ENCODE measurements at places on chromosomes 2 and 18.
A peak's percentile ranks its signal among the peaks of the same experiment; 100 is the strongest.

DNA sequence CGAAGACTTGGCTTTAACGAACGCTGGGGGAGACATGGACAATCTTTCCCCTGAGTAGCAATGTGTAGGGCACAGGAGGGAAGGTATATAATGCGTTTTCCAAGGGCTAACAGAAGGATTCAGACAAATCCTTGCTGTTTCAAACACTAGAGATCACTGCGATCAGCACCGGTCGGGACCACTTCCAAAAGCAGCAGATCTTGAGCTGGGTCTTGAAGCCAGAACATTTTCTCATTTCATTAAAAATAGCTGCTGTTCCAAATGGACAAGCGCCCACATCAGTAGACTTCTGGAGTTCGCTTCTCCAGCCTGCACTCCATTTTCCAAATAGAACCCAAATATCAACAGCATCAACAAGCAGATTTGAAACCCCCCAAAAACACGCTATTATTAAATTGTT, 65.1 kb upstream of the MAPRE2 start:
- DNase-seq = no peak

DNA sequence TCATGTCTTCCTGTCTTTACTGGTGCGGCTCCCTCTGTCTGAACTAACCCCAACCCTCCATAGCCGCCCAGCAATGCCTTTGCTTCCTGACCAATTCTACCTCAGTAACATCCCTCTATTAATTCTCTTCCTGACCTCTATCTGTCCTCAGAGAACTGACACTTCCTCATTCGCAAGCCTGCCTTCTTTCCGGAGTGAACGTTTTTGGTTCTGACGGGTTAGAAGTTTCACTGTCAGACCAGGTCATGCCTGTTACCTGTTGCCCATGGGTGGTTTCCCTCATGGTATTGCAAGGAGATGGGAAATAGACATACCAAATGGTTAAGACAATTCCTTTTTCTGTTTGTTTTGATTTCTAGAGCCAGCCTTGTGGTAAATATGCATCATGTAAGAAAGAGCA, 453.4 kb upstream of the SLC14A2 start:
- no peak for DNase-seq

- no peak for DNase-seq
Observed at GRCh38 chr2:235940330-235940729, 227.9 kb downstream of the GBX2 start.

DNA sequence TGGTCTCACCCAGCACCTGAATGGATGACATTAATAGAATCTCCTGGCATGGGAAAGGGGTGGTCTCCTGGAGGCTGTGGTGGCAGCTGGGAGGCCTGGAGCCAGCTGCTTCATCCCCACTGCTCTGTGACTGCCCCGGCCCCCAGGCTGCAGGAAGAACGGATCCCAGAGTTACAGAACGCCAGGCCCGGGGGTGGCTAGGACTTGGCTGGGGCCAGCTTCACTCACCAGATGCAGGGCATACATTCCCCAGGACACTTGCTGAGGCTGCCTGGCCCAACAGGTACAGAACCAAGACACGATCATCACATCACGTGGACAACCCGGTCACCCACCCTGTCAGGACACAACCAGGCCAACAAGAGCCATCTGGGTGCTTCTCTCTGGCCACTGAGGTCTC, 178.6 kb upstream of the SALL3 start:
- no peak for DNase-seq

DNA sequence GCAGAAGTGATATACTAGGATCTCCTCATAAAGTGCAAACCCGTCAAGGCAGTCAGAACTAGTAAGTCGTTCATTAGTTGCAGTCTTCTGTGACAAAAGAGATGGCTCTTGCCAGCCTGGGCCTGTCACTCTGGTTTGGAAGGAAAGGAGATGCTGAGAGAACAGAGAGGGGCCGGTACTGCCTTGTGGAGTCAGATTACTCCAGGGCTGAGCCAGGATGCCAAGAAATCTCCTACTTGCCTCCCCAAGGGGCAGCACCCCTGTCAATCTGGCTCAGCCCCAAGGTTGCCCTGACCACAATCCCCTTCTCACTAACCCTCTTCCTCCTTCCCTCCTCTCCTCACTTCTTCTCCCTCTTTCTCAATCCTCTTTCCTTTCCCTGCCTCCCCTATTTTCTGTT, 62.9 kb upstream of the ASPRV1 start:
- no peak for DNase-seq

DNA sequence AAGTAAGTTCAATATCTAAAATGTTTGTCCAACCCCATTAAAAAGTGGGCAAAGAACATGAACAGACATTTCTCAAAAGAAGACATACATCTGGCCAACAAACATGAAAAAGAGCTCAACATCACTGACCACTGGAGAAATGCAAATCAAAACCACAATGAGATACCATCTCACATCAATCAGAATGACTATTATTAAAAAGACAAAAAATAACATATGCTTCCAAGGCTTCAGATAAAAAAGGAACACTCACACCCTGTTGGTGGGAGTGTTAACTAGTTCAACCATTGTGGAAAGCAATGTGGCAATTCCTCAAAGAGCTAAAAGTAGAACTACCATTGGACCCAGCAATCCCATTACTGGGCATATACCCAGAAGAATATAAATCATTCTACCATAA, 931.1 kb downstream of the LRP1B start:
- no peak for DNase-seq

GRCh38 chr2:47300609-47301276, 102.2 kb upstream of the MSH2 start:
- no peak for DNase-seq

- DNase-seq = no peak
Observed at GRCh38 chr2:103875531-103875930, 978.4 kb upstream of the POU3F3 start.

GRCh38 chr2:104388296-104388695, 465.6 kb upstream of the POU3F3 start:
- DNase-seq = no peak

DNA sequence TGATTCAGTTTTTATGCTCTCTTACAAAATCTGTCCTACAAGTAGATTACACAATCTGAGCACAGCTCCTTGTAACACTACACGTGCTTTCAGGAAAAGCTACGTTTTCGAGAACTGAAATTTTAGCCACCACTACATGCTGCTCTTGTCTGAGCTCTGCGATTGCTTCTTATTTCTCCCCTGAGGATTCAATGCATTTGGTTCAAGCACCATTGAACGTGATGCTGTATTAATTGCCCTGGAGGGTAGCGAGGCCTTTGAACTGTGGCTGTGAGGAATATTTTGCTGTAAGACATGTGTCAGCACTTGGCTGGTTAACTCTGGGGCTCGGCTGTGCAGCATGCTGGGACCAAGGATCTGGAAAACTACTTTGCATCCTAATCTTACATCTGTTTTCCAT, 405.8 kb downstream of the EPHA4 start:
- DNase-seq = no peak

- DNase-seq = no peak
Observed at GRCh38 chr2:30484995-30485394, 37.9 kb downstream of the LCLAT1 start.

- no peak for DNase-seq
Observed at GRCh38 chr18:79607361-79607952, 72.1 kb upstream of the CTDP1 start.

DNA sequence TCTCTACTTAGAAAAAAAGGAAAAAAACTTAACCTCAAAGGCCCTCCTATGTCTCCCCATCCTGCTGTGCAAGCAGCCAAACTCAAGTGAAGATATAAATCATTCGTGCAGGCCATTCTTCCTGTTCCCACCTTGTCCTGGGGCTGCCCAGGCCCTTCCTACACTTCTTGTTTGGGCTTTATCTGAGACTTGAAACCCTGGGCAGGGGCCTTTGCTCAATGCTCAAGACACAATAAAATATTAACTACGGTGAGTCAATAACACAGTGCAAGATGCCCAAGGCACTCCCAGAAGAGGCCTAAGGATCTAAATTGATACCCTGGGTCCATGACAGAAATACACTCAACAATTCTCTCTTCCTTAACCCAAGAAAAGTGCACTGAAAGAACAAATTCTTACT, 67.6 kb downstream of the TBC1D8 start:
- DNase-seq = no peak

- DNase-seq = peak; percentile 41
Observed at GRCh38 chr2:44342854-44343253, 18.4 kb downstream of the PREPL start.

GRCh38 chr2:205837663-205838062, 155.4 kb downstream of the NRP2 start:
- DNase-seq = no peak

DNA sequence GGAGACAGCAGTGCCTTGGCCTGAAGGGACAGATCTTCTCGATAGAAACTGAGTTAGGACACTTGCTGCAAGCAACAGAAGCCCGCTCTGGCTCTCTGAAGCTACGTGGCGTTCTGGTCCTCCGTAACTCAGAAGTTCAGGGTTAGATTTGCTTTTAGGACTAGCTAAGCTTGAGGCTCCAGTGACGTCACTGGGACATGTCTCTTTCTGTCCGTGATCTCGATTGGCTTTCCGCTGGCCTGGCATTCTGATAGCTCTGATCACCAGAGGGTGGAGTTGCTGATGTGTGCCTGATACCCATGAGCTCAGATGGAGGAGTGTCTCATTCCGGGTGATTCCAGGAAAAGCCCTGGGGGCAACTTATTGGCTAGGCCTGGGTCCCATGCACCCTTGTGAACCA, 75.0 kb downstream of the GLI2 start:
- no peak for DNase-seq

DNA sequence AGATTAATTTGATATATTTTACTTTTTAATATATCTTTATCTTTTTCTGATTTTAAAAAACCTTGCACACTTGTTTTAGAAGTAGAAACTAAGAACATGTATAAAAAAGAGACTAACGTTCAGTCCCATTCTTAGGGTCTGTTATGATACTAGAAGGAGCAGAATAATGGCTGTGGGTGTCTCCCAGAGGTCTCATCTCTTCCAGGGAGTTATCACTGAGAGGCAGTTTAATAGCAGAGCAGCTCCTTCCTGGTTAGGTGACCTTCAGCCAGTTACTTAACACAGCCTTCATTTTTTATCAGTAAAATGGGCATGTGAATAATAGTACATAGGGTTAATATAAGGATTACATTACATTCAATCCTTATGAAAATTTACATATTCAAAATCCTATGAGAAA, 40.6 kb downstream of the FBXO48 start:
- DNase-seq = no peak

DNA sequence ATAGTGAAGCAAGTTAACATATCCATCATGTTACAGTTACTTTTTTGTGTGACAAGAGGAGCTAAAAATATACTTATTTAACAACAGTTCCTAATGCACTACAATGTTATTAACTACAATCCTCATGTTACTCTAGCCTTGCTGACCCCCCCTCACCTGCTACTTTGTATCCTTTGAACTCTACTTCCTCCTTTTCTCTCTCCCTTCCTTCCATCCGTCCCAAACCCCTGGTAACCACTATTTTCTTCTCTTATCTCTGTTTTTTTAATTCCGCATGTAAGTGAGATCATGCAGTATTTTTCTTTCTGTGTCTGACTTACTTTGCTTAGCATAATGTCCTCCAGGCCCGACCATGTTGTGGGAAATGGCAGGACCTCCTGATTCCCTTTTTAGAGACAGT, 59.4 kb downstream of the NPAS2 start:
- DNase-seq = no peak

- DNase-seq = no peak
Observed at GRCh38 chr2:45438872-45439665, 172.0 kb downstream of the SRBD1 start.

GRCh38 chr2:207432453-207432852, 97.3 kb upstream of the CREB1 start:
- no peak for DNase-seq

DNA sequence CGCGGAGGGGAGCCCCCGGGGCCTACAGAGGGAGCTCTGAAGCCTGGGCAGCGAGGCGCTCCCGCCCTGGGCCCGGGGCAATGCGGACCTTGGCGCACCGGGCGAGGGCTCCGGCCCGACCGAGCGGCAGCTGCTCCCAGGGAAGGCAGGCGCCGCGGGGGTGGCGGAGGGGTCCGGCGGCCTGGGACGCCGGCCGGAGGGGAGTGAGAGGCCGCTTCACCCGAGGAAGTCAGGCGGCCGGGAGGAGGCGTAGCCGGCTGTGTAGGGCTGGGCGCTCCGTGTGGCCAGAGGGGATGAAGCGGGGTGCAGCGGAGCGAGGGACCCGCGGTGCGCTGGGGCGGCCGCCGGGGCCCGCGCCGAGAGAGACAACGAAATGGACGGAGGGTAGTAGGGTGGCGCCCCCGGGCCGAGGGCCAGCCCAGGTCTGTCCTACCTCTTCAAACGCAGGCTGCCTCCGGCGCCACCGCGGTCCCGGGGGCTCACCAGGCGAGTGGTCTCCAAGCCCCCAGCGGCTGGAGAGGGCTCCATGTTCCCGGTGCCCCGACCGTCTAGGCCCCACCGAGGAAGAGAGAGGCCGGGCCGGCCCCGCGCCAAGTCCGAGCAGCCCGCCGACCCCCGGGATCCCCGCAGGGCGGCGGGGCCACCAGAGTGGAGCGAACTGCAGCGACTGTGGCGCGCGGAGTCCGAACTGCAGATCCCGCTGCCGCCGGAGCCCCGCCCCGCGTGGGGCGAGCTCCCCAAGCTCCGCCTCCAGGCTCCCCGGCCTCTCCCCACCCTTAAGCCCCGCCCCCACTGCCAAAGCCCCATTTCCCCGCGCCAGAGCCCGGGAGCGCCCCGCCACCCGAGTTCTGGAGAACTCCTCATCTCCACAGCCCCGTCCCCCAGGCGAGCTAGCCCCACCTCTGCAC, at the start of gene SLC30A3:
SLC30A3 (minus strand) TSS at position 669 of the 908 bp plus-strand sequence; CDS start at position 528, 141 bp downstream.
- peak; percentile 79 for DNase-seq

DNA sequence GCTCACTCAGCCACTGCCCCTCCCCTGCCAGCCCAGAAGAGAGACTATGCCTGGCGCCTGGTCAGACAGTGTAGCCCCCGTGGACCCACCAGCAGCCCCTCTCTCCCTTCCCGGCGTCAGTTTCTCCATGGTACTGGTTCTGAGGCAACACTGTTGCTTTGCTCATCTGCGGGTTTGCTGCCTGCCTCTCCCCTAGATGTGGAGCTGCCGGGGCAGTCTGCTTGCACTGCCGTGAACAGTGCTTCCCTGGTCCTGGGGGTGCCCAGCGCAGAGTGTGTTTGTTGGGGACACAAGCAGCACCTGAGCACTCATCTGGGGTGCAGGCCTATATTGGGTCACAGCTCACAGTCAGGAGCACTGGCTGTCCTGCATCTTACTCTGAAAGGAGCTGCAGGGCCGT, 309.9 kb downstream of the NDUFA10 start:
- no peak for DNase-seq

DNA sequence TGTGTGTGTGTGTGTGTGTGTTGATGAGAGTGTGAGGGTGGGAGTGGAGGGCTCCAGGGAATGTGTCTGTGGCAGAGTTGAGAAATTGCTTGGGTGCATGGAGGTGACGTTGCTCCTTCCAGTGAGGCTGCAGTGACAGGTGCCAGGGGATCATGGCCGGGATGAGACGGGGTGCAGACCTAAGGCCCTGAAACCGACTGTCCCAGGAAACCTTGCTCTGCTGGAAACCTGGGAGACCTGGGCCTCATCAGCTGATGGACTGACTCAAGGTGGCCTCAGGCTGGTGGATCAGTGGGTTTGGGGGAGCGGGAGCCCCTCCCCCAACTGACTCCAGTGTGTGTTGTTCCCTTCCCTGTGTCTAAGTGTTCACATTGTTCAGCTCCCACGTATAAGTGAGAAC, 56.6 kb downstream of the INHBB start:
- DNase-seq = no peak
